ENCODE measurements at places on chromosomes 6 and 20. TPM values are rescaled to one million over a fixed set of nuclear protein-coding genes. Genes with fewer than 3 reads are reported as not detected.

RAET1L gene
- polyA plus RNA-seq: 1.9 TPM

DNA sequence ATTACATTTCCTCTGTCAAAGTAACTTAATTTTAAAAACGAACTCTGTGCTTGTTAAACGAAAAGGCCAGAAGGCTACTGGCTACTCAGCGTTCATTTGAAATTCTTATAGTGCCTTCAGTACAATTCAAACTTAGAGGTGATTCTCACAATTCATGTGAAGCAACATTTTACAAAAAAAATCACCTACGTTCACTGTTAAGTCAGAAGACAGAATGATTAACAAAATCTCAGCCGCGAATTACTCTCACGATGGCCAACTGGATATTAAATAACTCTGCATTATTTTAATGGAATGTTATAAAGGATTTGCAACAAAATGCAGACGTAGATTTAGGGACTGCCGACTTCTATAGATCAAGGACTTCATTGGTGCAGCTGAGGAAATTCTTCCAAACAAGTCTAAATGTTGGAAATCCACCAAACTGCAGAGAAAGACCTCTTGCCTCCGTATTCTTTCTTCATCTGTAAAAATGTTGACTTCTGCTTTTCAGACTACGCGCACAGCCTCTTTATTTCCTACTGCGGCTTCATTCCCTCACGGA is 1.6 kb upstream of the QKI start:
- DNase-seq: no peak

C20orf204 gene
- 0.11 TPM for polyA plus RNA-seq

HLA-DQA2 gene
- polyA plus RNA-seq: not detected

DNA sequence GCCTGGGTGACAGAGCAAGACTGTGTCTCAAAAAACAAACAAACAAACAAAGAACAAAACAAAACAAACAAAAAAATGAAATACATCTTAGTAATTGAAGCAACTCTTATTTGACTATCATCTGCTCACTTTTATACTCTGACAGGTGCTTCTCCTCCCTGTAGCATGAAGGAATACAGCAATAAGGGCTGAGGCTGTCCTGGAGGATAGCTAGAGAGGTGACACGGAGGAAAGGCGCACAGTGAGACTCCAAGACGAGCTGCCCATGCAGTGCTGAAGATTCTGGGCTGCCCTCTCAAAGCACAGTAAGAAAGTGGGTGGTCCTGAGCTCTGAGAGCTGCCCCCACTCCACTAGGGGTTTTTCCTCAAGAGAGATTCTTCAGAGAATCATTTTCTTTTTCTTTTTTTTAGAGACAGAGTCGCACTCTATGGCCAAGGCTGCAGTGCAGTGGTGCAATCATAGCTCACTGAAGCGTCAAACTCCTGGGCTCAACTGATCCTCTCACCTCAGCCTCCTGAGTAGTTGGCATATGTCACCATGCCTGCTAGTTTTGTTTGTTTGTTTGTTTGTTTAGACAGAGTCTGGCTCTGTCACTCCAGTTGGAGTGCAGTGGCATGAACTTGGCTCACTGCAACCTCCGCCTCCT is 50.0 kb downstream of the OSTM1 start:
- DNase-seq: no peak

- DNase-seq: no peak
These were observed 287.3 kb downstream of the BMP7 start for GRCh38 chr20:56979125-56979524.

DNA sequence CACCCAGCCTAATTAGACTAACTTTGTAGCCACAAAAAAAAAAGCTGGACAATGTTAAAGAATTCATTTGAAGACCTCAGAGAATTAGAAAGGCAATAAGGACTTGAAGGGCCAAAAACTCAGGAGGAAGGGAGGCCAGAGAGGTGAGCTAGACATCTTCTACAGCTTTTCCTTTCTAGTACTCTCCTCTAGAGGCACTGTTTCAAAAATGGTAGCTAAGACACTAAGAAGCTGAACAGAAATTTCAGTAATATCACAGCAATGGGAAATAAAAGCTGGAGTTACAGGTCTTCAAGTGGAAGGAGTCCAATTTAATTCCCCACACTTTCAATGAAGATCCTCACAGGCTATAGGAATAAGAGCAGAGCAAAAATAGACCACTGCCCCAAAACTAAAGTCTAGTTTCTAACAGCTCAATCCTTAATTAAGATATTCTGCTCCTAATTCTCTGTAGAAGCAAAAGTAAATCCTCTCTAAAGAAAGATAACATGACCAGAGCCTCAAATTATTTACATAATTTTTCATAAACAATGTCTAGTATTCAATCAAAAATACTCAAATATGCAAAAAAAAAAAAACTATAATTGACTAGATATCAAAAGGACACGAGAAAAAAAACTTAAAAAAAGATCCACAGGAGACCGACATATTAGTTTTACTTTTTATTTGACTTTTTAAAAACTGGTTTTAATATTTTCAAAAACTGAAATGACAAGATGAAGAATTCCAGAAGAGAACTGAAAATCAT is 63.7 kb downstream of the RNGTT start:
- no peak for DNase-seq

DNA sequence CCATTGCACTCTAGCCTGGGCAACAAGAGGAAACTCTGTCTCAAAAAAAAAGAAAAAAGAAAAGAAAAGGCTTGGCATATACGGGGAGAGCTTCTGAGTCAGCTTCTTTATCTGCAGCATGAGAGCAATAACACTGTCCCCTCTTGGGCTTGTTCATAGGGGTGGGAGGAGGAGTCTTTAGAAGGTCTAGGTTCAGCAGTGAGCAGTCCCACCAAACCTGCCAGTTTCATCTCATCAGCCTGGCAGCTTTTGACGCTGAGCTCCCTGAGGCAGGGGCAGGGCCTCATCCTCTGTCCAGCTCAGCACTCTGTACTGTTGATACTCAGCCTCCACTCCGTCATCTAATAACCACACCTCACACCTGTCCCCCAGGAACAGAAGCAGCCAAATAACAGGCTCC is 5.6 kb upstream of the C6orf132 start:
- DNase-seq: peak; percentile 59

DNA sequence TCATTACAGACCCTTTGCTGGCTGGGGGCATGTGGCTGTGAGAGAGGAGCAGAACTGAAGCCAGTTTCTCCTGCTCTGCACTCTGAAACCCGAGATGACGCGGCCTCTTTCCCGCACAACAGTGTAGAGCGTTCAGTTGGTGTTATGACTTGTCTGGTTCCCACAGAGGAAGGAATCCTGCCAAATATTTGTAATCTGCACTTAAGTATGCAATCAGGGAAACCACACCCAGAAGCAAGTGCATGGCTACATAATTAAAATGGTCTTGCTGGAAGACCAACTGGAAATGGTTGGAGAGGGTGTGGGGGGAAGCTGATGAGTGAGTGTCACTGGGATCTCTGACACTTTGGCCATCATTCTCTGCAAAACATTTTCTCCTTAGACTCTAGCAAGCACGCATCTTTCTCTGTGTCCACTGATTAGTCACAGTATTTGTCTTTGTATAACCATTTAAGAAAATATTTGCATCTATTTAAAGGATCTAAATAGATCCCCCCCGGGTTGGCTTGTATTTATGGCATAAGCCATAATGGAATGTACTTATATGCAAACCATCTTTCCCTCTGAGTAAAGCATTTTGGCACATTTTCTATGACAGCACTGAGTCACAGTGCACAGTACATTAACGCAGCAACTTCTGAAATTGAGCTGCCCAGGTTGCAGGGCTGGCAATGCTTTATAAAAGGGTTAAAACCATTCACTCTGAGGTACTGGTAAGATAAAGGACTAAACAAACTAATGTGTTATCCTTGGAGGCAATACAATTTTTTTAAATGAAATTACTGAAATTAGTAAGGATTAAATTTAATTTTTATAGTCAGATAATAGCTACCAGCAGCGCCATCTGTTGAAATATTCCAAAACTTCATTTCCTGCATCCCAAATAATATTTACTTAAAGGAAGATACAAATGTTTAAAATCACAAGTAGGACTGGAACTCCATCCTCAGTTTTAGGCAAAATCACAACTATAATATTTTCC is 76.7 kb downstream of the FOXC1 start:
- peak; percentile 95 for DNase-seq

OR2H2 gene
- polyA plus RNA-seq: not detected

GRCh38 chr6:106079961-106080762 is 6.0 kb upstream of the PRDM1 start:
- no peak for DNase-seq

DNA sequence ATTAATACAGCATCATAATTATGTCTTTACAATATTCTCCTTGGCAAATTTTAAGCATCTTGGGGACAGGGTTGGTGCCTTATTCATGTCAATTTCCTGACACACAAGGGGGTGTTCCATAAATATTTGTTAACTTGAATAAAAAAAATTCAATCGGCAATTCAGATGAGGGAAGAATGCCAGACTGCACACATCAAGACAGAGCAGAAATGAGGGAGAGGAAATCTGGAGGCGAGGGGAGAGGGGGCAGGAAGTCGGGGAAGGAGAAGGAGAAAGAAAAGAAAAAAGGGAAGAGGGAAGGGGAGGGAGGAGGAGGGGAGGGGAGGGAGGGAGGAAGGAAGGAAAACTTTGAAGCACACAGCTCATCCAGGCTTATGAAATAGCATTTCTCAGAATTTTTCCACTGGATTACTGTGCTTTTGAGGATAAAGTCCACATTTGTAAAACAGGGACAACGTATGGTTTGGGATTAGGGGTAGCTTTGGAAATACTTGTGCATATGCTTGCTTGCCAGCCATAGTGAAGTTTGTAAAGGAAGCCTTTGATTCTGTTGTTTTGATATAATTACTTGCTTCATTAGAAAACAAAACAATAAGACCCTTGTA is 362.1 kb downstream of the SAMD5 start:
- no peak for DNase-seq

GRCh38 chr6:132669690-132670291 is 10.8 kb upstream of the TAAR1 start:
- peak; percentile 39 for DNase-seq

NKX2-4 gene
- not detected for polyA plus RNA-seq

DNA sequence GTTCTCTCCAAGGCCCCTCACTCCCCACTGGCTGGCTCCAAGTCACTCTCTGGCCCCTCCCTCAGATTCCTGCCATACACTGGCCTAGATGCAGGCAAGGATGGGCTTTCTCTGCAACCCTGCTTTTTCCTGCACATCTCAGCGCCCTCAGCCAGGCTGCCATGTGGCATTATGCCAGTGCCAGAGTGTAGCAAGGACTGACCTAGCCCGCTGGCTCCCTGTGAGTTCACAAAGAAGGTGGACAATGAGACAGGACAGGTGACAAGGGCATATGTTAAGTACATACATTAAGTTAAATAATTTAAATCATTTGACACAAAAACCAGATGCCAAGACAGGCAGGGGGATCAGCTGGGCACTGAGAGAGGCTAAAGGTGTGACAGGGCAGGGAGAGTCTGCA is 394.6 kb downstream of the ZFAND3 start:
- DNase-seq: no peak

MAN1A1 gene
- polyA plus RNA-seq: 9.8 TPM

Data from foreskin keratinocyte (primary cell).